Kidney epithelial cell (primary cell): ENCODE measurements at places on chromosomes 2 and 18.

DNA sequence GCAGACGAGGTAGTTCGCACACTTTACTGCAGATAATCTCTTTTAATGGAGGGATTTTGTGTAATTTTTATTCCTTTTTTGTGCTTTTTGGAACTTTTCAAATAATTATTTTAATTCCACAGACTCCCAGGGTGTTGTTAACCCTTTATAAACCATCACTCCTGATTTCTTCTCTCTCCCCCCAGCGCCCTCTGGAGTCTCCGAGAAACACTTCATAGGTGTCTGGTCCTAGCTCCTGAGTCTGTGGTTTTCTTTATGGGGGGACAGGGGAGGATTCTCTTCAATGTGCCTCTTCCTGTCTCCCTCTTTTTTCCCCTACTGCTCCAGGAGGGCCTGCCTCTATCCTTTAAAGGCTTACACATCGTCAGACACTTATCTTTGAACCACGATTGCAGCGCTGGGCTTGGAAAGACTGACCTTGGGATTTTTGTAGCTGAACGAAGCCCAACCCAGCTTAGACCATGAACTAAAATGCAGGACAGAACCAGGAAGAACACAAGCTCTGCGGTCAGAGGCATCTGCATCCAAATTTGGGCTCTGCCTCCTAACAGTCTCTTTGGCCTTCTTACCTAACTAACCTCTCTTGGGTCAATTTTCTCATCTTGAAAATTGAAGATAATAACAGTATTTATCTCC is 7.1 kb upstream of the PKDCC start:
- no peak for DNase-seq

DNA sequence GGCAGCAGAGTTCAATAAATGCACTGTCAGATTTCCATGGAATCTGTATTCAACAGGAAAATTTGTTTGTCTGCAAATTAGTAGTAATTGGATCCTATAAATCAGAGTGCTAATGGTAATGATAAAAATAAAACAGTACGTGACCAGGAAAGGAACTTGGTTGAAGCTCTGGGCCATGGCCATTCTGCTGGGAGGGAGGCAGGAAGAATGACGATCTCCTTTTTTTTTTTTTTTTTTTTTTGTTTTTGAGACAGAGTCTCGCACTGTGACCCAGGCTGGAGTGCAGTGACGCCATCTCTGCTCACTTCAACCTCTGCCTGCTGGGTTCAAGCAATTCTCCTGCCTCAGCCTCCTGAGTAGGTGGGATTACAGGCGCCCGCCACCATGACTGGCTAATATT is 94.8 kb upstream of the SEC11C start:
- no peak for DNase-seq

DNA sequence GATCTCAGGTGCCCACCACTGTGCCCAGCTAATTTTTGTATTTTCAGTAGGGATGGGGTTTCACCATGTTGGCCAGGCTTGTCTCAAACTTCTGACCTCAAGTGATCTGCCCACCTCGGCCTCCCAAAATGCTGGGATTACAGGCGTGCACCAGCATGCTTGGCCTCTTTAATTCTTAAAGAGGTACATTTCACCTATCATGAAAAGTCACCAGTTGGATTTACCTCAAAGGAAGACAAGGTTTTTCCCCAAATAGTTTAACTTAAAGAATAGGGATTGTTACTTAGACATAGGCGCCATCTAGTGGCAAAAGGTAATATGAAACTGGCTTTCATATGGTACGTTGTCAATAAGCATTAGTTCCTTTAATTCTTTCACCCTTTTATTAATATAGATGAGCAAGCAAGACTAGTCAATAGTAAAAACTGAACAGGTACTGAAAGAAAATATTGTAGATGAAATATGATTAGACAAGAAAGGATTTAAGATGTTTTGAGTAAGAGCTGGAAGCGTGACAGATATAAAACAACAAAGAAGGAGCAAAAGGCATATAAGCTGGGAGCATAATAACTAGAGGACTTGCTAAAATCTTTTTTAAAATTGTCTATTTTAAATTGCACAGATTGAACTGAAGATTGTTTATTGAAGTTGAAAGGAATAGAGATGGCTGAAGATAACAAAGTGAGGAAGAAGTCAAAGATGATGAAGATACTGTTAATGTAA is 35.0 kb upstream of the PSMD14 start:
- peak; percentile 18 for DNase-seq

DNA sequence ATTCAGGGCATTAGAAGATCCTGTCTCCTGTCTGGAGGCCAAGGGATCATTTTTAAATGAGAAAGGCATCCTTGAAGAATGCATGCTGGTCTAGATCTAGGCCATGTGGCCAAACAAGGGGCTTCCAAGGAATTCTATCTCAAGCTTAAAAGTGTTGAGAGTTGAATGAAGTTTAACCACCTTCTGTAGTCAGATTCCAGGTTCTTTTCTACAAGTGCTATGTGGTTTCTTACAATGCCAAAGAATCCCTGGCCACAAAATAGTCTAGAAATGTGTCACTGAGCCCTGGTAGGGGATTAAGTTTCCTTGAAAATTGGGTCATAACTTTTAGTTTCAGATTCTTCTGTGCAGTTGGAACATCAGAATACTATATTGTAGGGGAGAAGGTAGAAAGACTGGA is 640.7 kb upstream of the ACVR2A start:
- peak; percentile 69 for DNase-seq

GRCh38 chr2:100121124-100121718 is 21.2 kb downstream of the AFF3 start:
- DNase-seq, result no peak

DNA sequence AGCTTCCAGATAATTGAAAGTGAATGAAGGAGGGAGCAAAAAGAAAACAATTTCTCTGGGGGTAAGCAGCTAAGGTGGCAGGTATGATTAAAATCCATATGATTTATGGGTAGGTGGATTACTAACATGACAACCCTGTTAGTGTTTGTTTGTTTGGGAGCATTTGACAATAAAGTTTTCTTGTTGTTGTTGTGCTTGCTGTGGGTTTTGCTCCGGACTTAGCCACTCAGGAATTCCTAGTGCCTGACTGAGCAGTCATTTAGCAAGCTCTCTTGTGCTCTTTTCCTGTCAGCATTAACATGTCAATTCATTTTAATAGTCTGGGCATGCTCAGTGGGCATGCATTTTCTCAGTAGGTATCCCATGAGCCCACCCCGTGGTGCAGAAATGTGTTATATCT is 674.8 kb upstream of the ZEB2 start:
- DNase-seq, result peak; percentile 10

GRCh38 chr2:177239932-177240630 is 24.4 kb downstream of the NFE2L2 start:
- DNase-seq, result no peak

DNA sequence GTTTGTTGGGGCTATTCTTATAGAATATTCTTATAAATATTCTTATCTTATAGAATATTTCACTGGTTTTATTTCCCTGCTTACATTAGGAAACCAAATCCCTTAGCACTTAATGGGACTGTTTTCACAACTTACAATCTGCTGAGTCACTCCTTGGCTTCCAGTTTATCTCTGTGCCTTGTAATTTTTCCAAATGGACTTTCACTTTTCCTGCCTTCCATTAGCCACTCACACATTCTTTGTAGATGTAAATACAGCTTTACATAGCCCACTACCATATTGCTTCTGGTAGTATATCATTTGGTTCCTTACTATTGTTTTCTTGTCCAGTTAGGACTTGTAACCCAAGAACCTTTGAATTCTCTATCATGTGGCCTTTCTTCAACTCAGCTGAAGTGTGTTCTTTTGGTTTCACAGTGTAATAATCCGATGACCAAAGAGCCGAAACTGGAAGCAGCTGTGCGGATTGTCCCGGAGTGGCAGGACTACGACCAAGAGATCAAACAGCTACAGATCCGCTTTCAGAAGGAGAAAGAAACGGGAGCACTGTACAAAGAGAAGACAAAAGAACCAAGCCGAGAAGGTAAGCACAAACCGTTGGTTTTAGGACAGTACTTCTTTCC is 96.1 kb downstream of the UGGT1 start:
- no peak for DNase-seq

DNA sequence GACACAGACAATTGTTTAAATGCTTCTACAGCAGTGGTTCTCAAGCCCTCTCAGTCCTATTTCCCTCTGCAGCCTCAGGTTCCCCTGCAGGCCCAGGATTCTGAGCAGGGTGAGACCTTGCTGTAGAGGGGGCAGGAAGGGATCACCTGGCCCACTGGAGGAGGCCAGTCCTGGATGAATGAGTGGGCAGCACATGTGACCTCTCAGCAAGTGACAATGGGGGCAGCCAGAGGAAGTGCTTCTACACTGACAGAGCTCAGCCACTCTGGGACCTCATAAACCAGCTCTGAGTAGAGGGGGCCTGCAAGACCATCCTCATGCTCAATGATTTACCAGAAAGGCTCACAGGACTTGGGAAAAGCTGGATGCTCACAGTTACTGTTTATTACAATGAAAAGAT is 63.2 kb downstream of the ASB1 start:
- DNase-seq, result no peak

DNA sequence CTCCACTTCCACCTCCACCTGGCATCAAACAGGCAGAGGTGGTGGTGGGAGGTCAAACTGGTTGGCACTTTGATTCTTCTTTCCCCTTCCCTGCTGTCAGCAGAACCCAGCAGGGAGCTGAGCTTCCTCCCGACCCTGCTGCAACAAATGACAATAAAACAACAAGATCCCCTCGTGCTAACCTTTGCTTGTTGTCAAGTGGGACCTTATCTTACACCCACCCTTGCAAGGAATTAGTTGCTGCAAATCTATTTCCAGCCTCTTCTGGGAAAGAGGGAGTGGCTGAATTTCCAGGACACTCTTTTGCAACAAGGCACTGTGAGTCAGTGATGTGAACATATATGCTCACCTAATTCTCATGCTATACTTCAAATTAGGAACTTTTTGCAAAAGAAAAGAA is 655.1 kb downstream of the DSC3 start:
- no peak for DNase-seq

GRCh38 chr2:18903750-18904149 is 314.4 kb upstream of the NT5C1B start:
- peak; percentile 54 for DNase-seq

DNA sequence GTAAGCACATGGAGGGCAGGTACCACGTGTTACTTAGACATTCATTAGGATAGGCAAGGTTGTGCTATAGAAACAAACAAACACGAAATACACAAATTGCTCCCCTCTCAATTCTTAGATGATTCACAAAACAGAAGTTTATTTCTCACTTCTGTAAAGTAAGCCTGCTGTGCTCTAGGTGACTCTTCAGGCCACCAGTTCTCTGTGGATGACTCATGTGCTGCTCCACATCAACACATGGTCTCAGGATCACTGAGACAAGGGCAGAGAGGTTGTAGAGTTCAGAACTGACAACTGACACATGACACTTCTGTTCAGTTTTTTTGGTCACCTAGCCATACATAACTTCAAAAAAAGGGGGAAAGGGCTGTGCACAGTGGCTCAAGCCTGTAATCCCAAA is 70.6 kb downstream of the DAW1 start:
- DNase-seq, result no peak

DNA sequence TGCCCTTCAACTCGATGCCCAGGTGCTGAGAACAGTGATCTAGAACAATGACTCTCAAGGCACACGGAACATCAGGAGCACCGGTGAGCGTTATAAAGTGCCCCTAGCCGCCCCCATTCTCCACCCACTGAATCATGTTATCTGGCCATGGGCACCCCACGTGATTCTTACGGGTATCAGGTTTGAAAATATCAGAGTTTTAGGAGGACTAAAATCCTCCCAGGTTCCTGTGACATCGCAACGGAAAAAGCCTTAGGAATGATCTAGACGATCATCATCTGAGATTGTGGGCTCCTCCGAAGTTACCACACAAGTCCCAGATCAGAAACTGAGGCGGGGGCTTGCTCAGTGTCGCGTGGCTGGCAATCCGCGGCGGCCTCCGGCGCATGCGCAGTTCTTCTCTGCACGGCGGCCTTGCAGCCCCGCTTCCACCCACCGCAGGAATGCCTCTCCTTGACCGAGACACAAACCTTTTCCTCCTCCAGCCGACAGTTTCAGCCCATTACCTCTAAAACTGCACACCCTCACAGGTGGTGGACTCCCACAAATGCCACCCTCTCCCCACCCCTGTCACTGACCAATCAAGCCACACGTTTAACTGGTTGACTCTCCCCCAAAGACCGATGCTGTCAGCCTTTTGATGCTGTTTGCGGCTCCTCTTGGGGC is 5.8 kb upstream of the MRPL33 start:
- peak; percentile 87 for DNase-seq

DNA sequence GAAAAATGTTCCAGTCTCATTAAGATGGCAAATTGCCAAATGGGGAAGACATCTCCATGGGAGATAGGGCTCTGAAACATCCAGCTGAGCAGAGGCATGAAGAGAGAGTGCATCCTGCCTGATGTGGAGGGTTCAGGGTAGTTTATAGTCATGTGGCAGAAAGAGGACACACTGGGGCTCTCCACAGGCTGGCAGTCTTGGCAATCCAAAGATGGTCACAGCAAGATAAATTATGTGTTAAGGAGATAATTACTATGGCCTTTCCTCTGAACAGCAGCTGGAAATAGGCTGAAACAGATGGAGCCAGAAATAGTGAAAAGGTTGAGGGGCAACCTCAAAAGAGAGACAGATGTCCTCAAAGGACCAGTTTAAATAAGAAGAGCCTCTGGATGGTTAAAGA is 97.2 kb downstream of the DCC start:
- no peak for DNase-seq

DNA sequence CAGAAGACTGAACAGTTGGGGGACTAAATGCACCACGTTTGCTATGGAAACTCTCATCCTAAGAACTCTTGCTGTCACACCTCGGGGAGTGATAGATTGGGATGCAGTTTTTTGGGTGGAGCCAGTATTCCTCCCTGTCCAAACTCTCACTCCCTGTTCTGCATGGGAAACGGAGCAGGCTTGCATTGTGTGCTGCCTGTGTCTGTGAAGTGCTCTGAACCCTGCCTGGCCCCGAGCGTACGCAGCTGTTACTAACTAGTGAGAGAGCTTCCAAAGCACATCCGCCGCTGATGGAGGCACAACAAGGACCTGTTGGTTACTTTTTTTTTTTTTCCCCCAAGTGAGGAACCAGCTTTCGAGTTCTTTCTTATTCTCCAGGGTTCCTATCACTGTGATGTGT is 195.5 kb downstream of the ANAPC1 start:
- DNase-seq, result no peak

DNA sequence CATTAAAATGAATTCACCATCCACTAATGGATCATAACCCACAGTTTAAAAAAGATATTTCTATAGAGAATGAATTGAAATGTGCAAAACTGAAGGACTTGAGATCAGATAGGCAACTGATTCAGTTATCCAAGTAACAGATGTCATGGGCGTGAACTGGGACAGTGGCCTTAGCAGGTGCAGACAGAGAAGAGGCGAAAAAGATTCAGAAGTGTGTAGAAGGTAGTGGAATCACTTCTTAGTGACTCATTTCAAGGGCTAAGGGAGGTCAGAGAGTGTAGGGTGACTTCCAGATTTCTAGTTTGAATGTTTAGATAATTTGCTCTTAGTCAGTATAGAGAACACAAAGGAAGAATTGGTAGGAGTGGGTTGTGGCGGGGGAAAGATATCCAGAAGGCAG is 79.7 kb downstream of the EHBP1 start:
- no peak for DNase-seq

GRCh38 chr2:99975386-99975785 is 167.0 kb downstream of the AFF3 start:
- peak; percentile 56 for DNase-seq
